CD8-positive, alpha-beta T cell (primary cell): ENCODE measurements at places on chromosomes 2 and 18. TPM values are rescaled to one million over a fixed set of nuclear protein-coding genes. Genes with fewer than 3 reads are reported as not detected.

REG3G gene
- not detected for total RNA-seq

AMER3 gene
- total RNA-seq: not detected

IRS1 gene
- total RNA-seq: 5.6 TPM

ADD2 gene
- total RNA-seq: 3.0 TPM

GPR45 gene
- total RNA-seq: not detected

TDRD15 gene
- total RNA-seq: not detected

STAT4 gene
- 141 TPM for total RNA-seq

MC4R gene
- total RNA-seq: not detected

IL1R2 gene
- not detected for total RNA-seq

FER1L5 gene
- not detected for total RNA-seq

SFT2D3 gene
- total RNA-seq: 8.5 TPM

TSPYL6 gene
- total RNA-seq: not detected

ALPI gene
- not detected for total RNA-seq

M1AP gene
- total RNA-seq: not detected

HOXD1 gene
- not detected for total RNA-seq

GREB1 gene
- total RNA-seq: 0.25 TPM

LRP2 gene
- total RNA-seq: not detected

GCG gene
- not detected for total RNA-seq

HNRNPLL gene
- 37.6 TPM for total RNA-seq
